ENCODE measurements at places on chromosomes 6 and 20.

- DNase-seq, result no peak
Observed at GRCh38 chr6:165940366-165940765, 227.3 kb downstream of the TBXT start.

GRCh38 chr6:165404697-165405096 is 95.3 kb upstream of the C6orf118 start:
- DNase-seq, result no peak

DNA sequence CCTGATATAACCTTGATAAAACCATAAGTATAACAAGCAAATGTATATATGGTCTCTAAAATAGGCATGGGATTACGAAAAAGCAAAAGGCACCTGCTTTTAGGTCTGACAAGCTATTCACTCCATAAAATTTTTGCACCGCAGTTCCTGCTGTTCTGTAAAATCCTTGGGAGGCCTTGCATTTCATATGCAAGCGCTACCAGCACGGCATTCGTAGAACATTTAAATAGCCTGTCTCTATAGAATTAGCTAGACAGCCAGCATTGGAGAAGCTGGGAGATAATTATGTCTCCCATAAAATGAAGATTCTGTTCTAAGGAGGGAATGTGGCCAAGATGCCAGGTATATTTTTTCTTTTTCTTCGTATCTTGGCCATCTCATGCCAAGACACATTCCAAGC is 64.5 kb upstream of the ATXN1 start:
- no peak for DNase-seq

- no peak for DNase-seq
Observed at GRCh38 chr6:20688710-20689500, 154.6 kb downstream of the CDKAL1 start.

GRCh38 chr6:42138630-42139619 is 3.5 kb downstream of the C6orf132 start:
- DNase-seq, result no peak

- DNase-seq, result no peak
Observed at GRCh38 chr6:38407192-38407591, 232.5 kb downstream of the BTBD9 start.

DNA sequence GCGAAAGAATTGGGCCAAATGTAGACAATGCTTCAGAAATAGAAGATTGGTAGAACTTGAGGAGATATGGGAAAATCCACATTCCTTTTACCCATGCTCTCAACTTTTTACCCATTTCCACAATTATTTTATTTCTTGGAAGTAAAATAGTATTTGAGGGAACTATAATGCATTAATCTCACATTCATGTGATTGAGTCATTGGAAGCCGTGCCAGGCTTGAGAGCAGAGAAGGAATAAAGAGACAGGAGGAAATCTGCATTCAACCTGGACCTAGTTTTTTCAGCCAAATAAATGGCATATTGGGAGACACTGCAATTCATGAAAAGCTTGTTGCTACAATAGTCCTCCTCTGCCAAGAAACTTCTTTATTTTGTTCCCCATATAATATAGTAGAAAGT is 2.8 kb upstream of the NUP153 start:
- no peak for DNase-seq

GRCh38 chr6:56652231-56652630 is 9.5 kb upstream of the DST start:
- DNase-seq, result no peak

DNA sequence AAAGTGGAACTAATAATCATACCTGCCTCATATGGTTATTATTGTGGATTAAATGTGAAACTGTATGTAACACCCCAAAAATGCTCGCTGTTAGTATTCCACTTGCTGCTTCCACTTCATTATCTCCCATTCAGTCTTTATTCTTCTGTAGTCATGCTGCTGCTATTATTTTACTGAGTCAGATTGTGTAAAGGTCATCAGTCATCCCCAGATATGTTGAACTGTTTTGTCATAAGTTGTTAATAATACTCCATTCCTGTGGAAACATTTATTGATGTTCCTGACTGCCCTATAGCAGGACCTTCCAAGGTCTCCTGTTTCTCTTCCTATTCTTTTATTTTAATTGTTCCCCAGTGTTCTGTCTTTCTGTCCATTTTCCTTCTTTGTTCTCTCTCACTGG is 1148.3 kb downstream of the EPHA7 start:
- no peak for DNase-seq

- DNase-seq, result no peak
Observed at GRCh38 chr6:167298127-167298526, 7.0 kb downstream of the UNC93A start.

DNA sequence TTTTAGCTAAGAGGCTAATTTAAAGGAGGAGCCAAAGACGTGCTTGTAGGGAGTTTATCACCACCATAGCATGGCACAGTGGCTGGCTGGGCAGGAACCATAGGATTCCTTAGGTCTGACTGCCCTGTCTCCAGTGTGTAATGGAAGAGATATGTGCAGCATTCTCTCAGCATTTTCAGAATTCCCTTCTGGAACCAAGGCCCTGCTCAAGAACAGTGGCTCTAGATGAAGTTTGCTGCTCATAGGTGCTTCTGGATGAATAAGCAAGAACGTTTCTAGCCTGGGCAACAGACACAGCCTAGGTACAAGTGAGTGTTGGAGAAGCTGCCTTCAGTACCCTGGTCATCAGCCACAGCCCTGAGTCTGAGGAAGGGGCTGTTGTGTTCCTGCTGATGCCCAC is 69.1 kb downstream of the LCA5 start:
- DNase-seq, result no peak

GRCh38 chr20:12924126-12924525 is 84.6 kb upstream of the SPTLC3 start:
- no peak for DNase-seq

- DNase-seq, result no peak
Observed at GRCh38 chr6:4531406-4531805, 244.8 kb upstream of the CDYL start.

GRCh38 chr6:163730246-163731210 is 316.0 kb downstream of the QKI start:
- DNase-seq, result no peak

DNA sequence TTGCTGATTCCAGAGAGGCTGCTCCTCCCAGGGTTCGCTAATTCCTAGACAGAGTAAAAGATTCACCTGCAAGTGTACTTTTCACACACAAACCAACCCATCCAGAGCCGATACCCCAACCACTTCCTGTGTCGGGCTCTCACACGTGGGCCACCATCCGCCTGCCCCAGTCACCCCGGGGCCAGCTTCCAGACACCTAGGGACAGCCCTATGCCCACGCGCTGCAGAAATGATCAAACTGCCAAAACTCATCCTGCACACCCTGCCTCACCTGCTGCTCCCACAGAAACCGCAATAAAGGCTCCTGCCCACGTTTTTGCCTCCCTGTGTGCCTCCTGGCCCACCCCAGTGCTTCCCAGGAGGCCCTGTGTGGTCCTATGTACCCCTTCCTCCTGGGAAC is 59.5 kb downstream of the PSMG4 start:
- no peak for DNase-seq

DNA sequence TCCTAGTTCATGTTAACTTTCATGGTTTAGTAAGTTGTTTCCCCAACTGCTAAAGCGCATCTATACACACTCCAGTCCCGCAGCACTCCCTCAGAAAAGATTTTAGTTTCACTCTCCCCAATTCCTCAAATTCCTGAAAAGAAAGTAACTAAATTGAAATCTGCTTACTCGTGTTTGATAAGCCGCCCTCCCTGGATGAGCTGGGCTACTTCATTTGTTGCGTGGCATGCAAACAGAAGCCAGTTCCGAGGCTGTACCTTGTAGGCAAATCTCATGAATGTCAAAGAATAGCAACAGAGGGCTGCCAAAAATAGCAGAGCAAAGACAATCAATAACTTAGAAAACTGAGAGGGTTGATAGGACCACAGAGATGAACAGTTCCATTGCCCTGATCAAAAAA is 16.9 kb downstream of the MPC1 start:
- no peak for DNase-seq

- DNase-seq, result no peak
Observed at GRCh38 chr6:16762550-16763477, 1.6 kb upstream of the ATXN1 start.

DNA sequence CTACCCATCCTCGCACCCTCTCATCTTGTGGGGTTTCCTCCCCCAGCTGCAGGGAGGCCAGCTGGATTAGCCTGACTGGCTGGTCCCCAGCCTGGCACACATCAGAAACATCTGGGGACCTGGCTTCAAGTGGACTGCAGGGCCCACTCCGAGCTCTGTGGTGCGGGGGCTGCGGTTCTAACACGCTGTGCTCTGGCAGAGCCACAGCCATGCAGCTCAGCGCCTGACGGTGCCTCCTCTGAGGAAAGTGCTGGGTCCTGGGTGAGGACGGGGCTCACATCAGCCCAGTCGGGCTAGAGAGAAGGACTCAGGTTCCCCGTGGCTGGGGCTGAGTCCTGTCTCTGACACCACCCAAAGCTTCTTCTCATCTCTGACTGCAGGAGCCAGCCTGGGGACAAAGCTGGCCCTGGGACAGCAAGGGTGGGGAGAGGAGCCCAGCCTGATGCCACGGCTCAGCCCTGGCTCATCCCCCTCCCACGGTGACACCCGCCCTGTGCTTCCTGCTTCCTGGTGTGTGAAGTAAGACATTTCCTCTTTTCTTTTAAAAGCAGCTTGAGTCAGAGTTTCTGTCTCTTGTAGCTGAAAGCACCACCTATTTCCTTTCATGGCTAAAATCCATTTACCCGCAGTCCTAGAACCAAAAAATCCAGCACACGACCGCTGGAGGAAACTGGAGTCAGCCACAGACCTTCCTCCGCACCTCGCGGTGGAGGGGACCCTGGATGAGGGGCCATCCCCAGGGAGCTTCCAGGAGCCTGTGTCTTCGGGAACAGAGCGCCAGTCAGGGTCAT is 127.4 kb upstream of the AFDN start:
- DNase-seq, result no peak

DNA sequence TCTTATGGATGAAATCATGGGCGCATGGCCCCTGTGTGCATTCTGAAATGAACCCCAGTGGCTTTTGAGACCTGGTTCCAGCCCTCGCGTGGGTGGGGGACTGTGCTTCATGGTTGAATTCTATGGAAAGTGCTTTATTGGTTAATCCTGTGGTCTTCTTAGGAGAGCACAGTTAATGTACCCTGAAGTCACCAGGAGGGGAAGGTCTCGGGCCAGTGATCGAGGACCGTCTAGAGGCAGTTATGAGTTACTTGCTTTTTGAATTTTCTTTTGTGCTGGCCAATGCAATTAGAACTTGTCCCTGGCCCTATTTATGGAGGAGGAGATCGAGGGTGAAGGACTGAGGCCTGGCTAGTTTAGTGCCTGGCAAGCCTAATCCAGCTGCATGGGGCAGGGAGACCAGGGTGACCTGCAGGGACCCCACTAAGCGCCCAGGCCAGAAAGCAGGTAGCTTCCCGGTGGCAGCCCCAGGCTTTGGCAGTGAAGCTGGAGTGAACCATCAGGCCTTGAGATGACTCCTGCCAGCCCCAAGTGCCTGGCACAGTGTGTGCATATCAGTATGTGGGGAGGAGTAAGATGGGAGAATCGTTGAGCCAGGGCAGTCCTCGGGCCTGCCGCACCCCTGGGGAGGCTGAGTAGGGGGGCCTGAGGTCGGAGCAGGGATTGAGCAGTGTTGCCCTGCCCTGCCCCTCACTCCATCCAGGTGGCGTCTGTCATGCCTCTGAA is 144.6 kb upstream of the RNF24 start:
- DNase-seq, result no peak

GRCh38 chr6:155275808-155276480 is 12.1 kb downstream of the CLDN20 start:
- no peak for DNase-seq

Data from NCI-H510A (cell line).